NB4 (cell line): ENCODE measurements at places on chromosomes 2 and 18.

DNA sequence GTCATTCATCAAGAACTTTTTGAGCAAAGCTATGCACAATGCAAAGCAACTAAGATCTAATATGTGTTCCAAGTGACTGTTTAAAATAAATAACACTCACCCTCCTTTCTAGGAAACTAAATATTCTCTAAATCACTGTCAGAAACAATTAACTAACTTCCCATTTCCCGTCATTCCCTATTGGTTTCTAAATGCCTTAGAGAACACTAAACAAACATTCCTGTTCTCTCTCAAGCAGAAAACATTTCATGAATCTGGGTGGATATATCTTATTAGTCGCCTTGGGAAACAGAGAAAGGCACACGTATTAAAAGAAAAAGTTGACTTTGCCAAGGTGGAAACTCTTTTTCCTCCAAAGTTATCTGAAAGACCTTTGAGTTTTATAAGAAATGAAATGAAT, 735.2 kb downstream of the MBD2 start:
- DNase-seq: no peak

DNA sequence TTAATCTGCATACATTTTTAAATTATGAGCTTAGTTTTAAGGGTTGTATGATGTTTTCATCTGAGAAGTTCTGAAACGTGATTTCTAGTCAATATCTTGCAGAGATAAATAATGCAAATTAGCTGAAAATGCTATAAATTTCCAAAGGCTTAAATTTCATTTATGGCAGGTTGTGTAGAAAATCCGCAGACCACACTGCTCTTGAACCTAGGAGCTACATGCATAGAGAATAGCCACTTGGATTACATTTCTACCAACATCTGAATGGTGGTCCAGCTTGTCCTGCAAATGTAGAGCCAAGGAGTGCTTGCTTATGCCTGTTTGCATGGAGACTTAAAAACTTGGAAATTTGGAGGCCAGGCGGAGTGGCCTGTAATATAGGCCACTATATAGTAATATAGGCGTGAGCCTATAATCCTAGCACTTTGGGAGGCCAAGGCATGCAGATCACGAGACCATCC, 6.8 kb downstream of the MAT2A start:
- peak; percentile 62 for DNase-seq

DNA sequence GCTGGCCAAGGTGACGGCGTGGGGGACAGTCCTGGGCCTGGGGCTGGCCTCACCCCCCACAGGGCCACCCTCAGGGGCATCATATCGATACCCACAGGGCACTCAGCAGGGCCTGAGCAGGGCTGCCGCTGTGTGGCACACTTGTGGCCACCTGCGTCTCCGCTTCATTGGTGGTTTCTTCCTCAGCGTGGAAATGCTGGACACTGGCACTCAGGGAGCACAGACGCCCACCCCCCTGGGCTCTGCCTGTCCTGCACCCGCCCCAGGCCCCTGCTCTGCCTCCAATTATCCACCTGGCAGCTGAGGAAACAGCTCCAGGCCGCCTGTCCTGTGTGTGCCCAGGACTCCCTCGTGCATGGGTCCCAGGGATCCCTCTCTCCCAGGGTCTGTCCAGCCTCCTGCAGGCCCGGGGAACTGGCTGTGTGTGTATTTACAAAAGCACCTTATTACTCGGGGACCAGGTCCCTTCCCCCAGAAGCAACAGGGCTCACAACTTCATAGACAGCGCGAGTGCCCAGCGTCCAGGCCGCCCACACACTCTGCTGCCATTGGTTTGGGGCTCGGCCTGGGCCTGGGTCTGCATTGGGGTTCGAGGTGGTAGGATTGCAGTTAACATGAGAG, 13.1 kb downstream of the CROCC2 start:
- no peak for DNase-seq

GRCh38 chr2:176138526-176138922, 9.0 kb downstream of the HOXD8 start:
- DNase-seq: no peak

- no peak for DNase-seq
Measured at GRCh38 chr2:43518718-43519117, 77.1 kb downstream of the THADA start.
